ENCODE measurements at places on chromosomes 13 and 19.

DNA sequence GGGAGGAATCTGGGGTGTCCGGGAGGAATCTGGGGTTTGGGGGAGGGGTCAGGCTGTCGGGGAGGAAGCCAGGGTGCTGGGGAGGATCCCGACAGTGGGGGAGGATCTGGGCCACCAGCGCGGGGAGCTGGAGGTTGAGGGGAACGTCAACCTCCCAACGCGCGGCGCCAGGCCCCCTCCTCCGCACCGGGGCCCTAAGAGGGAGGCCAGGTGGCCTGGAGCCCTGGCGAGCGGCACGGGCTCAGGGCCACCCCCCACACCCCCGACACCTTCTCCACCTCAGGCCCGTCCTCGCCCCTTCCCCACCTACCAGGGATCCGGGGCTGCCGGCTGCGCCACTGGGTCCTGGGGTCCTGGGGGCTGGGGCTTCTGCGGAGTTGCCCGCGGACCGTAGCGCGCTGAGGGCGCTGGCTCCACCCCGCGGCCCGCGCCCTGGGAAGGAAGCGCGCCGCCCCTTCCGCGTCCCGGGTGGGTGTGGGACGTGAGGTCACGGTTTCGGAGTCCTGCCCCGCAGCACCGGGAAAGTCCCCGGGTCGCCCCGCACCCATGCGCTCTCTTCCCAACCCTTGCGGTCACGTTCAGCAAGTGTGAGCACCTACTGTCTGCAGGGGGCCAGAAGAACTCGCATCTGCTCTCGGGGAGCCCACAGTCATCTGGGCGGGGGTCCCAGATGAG is at the start of gene TICAM1:
Gene TICAM1 (minus strand): TSS at position 409 of the 675 bp plus-strand sequence. CDS start 13,335 bp downstream, outside the sequence.
- DNase-seq = peak; percentile 44

GRCh38 chr19:35247526-35248309 is 1.1 kb upstream of the LSR start:
- DNase-seq = peak; percentile 46

GRCh38 chr13:107545946-107546502 is 669.3 kb downstream of the LIG4 start:
- no peak for DNase-seq

DNA sequence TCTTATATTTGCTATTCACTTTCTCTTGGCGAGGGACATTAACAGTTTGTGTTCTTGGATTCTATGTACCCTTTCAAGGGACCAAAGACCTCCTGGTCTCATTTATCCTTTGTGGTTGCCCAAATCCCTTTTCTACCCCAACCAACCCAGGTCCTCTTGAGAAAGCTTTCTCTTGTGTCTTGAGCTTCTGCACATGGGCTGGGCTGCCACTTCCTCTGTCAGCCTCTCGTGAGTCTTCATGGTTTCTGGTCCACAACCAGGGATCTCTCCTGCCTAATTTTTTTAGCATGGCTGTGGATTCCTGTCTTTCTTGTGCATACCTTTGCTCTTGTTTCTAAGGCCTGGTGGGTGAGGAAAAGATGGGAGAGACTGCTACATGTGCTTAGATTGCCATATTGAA is 14.9 kb downstream of the TIMM13 start:
- DNase-seq = no peak

DNA sequence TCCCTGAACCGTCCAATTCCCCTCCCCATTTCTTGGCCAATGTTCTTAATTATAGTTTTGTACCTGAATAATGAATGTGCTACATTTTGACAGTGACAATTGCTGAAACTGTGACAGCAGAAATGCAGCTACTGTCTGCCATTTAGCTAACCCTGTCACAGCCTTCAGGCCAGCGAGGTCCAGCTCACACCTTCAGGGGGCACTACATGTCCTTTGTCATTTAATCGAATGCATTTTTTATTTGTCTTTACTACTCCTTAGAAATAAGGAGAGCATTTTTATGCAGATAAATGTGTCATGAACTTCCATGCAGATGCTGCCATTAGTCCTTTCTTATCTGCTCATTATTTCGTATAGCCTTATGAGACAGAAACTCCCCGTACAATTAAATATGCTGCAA is 159.9 kb downstream of the MZT1 start:
- no peak for DNase-seq

- DNase-seq = no peak
Measured at GRCh38 chr13:87999788-88000187, 328.6 kb downstream of the SLITRK5 start.

DNA sequence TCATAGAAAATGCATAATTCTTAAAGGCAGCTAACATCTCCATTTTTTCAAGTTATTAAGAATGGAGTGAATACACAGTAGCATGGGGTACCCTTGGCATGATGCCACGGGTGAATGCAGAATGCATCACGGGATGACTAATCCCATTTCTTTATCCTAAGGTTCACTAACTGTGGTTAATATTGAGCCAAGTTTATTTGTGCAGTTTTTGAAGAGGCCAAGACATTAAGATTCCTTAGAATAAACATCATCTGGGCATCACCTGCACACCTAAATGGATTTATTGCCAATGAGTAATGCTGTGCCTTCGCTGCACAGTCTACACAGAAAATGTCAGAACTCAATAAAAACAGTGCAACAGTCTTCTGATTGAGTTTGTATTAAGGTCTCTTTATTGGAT is 333.1 kb downstream of the GPC6 start:
- DNase-seq = no peak

- no peak for DNase-seq
Measured at GRCh38 chr13:97710797-97711196, 242.7 kb upstream of the IPO5 start.

DNA sequence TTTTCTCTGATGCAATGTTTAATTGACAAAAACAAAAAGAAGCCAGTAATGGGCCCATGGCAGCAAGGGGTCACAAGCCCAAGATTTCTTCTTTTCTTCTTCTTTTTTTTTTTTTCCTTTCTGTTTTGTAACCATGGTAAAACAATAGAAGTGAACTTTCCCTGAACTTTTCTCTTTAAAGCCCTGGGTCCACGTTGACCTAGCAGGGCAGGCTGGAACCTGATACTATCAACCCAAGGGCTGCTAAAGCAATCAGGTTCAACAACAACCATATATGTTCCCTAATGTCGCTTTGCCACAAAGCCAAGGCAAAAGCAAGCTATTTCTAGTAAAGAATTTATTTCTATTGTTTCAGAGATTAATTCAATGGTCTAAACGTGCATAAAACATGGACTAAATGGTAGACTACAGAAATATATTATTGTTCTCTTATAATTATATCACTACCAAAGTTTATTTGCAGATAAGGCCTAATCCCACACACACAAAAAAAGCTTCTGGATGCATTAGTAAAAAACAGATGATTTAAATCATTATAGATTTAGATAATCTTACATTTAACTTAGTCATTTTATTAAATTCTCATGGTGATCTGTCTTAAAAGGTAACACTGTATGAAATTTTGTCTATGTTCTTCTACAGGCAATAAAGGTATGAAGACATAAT is 153.9 kb downstream of the DACH1 start:
- no peak for DNase-seq

DNA sequence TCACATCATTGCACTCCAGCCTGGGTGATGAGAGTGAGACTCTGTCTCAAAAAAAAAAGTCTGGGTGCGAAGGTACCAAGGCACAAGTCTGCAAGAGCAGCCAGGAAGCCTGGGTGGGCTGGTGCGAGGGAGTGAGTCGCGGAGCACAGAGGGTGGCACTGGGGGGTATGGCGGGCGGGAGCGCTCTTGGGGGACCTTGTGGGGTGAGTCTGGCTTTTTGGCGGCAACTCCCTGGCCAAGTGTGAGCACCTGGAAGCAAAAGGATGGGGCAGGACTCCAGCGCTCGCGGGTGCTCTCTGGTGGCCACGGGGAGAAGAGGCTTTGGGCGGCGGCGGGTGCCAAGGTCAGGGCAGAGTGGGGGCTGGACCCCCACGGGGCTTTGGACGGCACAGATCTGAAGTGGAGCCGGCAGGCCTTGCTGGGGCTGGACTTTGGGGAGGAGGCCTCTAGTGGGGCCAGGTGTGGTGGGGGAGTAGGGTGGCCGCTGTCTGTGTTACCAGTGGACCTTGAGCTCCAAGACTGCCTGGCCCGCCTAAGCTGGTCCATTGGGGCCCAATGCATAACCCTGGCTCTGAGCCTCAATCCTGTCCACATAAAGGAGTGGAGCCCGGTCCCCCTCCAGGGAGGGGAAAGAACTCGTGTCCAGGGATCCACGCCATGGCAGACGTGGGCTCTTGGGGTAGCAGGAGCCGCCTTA is 1.6 kb downstream of the P2RY11 start:
- DNase-seq = no peak

DNA sequence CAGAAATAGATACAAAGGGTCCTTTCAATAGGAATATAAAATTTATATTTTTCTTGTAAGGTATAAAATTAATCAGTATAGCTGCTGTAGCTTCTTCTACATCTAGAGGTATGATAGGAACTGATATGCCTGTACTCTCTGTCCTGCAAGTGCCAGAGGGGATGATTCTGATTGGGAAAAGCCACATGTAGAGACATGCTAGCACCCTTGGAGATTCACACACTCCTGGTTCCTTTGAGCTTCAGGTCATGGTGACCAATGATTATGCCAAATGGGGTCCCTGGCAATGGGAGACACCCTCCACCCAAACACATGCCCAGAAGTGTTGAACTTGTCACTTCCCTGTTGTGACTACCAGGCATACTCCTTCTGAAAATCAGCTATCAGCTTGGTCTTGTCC is 14.7 kb upstream of the METTL21C start:
- DNase-seq = no peak

DNA sequence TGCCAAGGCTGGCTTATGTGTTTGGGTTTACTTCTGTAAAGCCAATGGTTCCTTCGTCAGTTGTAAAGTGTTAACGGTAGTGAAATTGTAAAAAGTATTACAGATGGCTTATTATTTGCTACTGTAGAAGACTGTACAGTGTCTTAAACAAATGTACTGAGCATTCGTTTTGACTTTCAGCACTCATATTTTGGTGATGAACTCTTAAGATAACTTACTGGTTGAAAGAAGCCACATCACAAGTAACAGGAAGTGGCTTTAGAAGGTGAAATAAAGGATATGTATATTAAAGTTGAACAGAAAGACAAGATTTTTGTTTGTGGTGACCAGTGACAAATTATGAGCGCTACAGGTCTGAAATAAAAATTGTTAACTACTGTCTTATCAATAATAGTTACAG is 64.2 kb downstream of the URI1 start:
- DNase-seq = no peak

GRCh38 chr19:39277598-39277997 is 9.4 kb downstream of the IFNL2 start:
- no peak for DNase-seq

- DNase-seq = no peak
Measured at GRCh38 chr19:6041991-6042481, 64.1 kb upstream of the RANBP3 start.

GRCh38 chr13:41554180-41554579 is 96.8 kb downstream of the RGCC start:
- no peak for DNase-seq

DNA sequence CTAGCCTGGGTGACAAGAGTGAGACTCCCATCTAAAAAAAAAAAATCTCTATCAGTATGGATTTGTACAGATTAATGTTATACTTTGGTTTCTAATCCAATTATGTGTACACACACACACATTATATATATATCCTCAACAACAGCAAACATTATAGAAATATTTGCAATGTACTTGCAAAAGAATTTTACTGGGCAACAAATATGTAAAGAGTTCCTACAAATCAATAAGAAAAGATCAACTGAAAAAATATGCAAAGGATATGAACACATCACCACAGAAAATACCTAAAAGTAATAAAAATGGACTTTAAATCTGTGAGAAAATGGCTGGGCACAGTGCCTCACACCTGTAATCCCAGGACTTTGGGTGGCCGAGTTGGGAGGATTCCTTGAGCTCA is 40.9 kb upstream of the NFIC start:
- no peak for DNase-seq

DNA sequence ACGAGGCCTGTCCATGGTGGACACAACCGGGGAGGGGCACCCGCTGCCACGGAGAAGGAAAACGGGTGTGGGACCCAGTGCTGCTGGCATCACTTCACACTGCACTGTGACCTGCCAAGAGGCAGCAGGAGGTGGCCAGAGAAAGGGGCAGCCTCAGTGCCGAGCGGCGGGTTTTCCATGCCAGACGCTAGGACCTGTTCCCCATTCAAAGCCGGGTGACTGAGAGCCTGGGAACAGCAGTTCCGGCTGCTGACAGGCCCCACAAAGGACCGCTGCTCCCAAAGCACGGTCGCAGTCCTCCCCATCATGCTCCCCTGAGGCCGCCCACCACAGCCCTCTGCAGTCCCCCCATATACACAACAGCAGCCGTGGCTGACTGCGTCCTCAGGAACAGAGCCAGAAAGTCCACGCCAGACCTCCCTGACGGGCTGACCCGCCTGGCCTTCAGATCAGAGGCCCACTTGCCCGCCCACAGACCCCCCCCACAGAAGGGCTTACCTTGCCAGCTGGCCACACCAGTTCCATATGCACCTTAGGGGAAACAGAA is 5.4 kb downstream of the AKAP8 start:
- no peak for DNase-seq

DNA sequence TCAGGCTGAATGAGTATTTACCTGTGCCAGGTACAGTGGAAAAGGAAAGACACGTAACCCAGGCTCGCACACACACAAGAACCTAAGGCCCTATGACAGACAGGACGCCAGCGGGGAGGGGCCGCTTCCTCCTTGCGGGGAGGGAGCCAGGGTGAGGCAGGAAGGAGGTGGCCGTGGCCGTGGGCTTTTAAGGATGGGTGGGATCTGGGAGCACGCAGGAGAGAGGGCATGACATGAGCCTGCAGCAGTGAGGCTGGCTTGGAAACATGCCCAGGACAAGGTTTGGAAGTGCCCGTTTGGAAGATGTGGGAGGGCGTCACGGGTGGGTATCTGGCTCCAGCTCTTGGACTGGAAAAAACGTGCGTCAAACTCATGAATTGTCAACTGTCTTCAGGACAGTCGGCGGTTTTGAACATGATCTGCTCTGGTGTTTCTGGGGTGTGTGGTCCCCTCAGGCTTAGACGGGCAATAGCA is 20.1 kb downstream of the SH3GL1 start:
- DNase-seq = peak; percentile 36

- no peak for DNase-seq
Measured at GRCh38 chr13:102699504-102699903, 4.7 kb upstream of the METTL21C start.

DNA sequence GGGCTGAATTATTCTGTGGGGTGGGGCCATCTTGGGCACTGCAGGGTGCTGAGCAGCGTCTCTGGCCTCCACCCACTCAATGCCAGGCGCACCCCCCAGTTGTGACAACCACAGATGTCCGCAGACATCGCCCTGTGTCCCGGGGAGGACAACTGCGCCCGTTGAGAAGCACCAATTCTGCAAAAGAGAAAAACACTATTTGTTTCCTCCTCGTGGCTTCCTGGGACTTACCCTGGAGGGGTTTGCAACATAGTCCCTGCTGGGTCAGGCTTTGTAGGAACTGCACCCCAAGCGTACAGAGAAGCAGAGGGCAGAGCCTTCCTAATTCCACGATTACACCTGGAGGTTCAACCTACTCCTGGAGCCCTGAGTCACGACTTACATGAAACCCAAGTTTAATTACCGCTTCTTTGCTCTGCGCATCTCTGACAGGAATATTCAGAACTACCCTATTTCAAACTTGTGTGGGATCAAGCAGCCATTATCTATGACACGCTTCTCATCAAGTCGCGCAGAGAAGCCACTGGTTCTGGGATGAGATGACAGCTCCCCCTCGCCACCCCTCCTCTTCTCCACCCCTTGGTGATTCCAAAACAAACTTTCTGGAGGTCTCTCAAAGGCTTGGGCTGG is 11.1 kb upstream of the SLC39A3 start:
- no peak for DNase-seq

- DNase-seq = no peak
Measured at GRCh38 chr19:31347828-31348392, 1.3 kb downstream of the TSHZ3 start.

Measured in activated T-helper 1 cell treated with anti-CD3 and anti-CD28 coated beads, Interleukin-2, amount 50 U/mL, for 16 hours (primary cell).